Kidney (tissue), 22 donors: ENCODE measurements at places on chromosomes 13 and 19. TPM values are rescaled to one million over a fixed set of nuclear protein-coding genes. Genes with fewer than 3 reads are reported as not detected.

MATK gene
- total RNA-seq = 2.7 TPM

ETFB gene
- total RNA-seq = 76.8 TPM

- no peak overlapping the region for H3K27ac ChIP-seq
- DNase-seq = no peak
- H3K36me3 ChIP-seq = no peaks in the 10 kb centered on the region
Observed at GRCh38 chr19:16301999-16302694, 22.5 kb upstream of the KLF2 start.

DNA sequence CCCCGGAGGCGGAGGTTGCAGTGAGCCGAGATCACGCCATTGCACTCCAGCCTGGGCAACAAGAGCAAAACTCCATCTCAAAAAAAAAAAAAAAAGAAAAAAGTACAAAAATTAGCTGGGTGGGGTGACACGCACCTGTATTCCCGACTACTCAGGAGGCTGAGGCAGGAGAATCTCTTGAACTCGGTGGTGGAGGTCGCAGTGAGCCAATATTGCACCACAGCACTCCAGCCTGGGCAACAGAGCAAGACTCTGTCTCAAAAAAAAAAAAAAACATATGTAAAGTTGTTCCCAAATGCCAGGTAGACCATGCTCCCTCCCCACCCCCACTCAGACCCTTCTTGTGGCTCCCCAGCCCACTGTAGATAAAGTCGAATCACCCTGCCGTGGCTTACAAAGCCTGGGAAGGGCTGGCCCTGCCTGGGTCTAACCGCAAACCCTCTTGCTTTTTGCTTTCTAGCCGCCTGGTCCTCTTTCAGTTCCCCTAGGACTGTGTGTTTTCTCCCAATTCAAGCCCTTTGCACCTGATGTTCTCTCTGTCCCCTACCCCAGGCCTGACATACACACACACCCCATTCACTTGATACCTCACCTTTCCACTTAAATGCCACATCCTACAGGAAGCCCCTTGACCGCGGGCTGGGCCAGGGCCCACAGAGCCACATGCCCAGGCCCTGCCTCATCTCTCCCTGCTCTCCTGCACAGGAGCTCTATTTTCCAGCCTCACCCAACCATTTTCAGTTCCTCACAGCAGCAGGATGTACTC, 34.4 kb downstream of the MAP4K1 start:
- H3K27ac ChIP-seq = no peak overlapping the region
- no peaks in the 10 kb centered on the region for H3K27me3 ChIP-seq
- H3K4me3 ChIP-seq = no peak overlapping the region

GRCh38 chr13:110036060-110036459, 249.7 kb upstream of the IRS2 start:
- no peak overlapping the region for H3K27ac ChIP-seq
- no peaks in the 10 kb centered on the region for H3K4me1 ChIP-seq
- no peaks in the 10 kb centered on the region for H3K36me3 ChIP-seq
- no peak overlapping the region for H3K4me3 ChIP-seq
- no peaks in the 10 kb centered on the region for H3K27me3 ChIP-seq
